ENCODE measurements at places on chromosomes 1 and 21. TPM values are rescaled to one million over a fixed set of nuclear protein-coding genes. Genes with fewer than 3 reads are reported as not detected.
A peak's percentile ranks its signal among the peaks of the same experiment; 100 is the strongest.

DNA sequence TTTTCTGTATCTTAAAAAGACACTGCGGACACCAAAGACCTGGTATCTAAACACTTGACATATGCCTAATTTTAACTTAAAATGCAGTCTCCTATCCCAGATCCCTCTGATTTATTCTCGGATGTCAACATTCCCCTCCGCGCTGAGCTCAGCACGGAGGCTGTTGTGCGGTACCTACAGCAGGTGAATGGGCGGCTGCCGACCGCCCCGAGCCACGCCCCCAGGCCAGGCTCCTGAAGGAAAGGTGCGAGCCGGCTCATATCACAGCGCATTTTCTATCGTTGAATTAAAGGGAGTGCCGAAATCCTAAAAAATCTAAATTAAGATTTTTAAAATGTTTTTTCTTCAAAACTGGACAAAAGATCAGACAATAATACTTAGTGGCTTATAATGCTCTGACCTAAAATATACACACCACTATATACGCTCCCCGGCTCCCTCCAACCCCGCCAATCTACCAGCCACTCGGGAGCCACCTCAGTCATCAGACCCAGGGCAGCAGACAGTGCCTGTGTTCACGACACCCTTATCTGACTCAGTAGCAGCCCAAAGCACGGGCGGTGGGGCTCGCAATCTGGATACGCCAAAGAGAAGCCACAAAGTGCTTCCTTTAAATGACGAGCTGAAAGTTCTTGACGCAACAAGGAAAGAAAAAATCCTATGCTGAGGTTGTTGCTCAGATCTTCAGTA, 4.1 kb downstream of the WRAP73 start:
- no peak for DNase-seq

The CD1C gene
- not detected for total RNA-seq

GRCh38 chr1:159919236-159919865, 6.0 kb downstream of the TAGLN2 start:
- DNase-seq = no peak

The COL8A2 gene
- total RNA-seq = 5.7 TPM

The FNDC5 gene
- total RNA-seq = 0.53 TPM

DNA sequence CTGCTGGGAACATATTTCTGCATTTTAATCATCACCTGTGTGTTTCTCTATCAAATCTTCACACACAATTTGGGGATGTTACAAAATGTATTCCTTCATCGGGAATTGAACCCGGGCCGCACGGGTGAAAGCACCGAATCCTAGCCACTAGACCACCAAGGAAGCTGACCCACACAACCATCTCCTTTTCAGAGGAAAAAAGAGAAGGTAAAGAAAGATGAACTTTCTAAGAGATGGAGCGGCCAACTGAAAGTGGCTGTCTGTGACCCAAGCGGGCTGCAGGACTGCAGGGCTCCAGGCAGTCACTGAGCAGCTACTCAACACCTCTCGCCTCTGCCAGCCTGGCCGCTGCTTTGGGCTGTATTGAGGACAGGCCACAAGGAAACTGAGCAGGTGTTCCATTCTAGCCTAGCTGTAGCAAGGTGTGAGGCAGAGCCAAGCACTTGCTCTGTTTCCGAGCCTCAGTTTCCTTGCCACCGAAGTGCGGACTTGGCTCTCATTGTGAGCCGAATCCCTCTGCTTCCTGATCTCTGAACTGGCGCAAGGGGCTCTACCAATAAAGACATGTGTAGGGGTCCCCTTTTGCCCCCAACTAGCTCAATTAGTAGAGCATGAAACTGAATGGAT, 156.9 kb upstream of the NBPF11 start:
- peak; percentile 19 for DNase-seq

The TPM3 gene
- 503 TPM for total RNA-seq

DNA sequence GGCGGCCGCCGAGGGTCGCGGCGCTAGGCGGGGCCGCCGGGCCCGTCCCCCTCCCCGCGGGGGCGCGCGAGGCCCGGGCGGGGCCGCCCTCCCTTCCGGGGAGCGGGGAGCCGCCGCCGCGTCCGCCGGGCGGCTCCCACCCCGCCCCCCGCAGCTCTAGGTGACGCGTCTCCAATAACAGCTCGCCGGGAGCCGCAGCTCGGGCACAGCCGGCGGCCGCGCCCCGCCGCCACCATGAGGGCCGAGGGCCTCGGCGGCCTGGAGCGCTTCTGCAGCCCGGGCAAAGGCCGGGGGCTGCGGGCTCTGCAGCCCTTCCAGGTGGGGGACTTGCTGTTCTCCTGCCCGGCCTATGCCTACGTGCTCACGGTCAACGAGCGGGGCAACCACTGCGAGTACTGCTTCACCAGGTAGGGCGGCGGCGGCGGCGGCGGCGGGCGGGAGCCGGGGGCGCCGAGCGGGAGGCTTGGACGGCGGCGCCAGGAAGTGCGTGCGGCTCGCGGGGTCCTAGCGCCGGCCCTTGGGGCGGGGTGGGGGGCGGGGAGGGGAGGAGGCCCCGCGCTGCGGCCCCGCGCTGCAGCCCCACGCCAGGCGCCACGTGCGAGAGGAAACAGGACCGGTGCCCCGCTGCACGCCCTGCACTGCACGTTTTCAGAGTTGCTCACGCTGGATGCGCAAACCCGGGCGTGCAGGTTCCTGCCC, at the start of gene SMYD2:
SMYD2 (plus strand) TSS at position 139 of the 699 bp plus-strand sequence; CDS start at position 235, 96 bp downstream.
- peak; percentile 34 for DNase-seq

The RNU1-1 gene
- total RNA-seq = 3,248 TPM

DNA sequence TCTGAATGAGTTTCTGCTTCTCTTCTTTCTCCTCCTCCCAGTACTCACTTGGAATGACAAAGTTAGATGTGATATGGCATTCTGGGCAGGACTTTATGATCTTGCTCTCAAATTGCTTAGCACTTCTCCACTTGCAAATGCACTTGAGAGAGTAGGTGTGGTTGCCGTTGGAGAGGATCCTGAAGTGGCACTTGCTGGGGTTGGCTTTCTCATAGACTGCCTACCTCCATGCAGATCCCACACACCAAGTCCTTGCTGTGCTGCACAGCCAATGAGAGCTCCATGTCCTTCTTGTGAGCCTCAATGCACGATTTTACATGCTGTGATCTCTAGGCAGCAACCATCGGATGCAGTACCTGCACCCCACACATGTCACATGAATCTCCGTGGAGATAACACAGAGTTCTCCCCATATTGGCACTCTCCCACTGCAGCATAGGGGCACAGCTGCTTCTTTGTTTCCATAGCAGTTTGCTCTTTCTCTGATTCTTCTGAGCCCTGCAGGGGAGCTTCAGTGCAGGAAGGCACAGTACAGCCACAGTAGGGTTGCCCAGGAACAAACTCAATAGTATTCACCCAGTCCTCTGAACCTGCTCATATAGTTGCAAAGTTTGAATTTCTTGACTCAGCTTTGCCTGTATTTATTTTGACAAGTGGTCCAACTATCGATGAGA, 45.2 kb downstream of the ZNF691 start:
- no peak for DNase-seq

DNA sequence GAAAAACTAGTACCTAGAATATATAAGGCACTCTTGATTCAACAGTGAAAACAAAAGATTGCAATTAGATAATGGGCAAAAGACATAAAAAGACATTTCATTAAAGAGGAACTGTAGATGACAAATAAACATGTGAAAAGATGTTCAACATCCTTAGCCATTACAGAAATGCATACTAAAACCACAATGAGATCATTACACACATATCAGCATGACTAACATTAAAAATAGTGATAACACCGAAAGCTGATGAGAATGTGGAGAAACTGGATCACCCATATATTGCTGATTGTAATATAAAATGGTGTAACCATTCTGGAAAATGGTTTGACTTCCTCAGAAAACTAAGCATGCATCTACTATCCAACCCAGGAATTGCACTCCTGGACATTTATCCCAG, 340.3 kb downstream of the SEC16B start:
- no peak for DNase-seq

- DNase-seq = no peak
These were observed 20.4 kb downstream of the SCP2 start for GRCh38 chr1:52947490-52947889.

- no peak for DNase-seq
These were observed 39.5 kb downstream of the LRRC8B start for GRCh38 chr1:89563957-89564604.

The RNU1-4 gene
- 2,394 TPM for total RNA-seq

DNA sequence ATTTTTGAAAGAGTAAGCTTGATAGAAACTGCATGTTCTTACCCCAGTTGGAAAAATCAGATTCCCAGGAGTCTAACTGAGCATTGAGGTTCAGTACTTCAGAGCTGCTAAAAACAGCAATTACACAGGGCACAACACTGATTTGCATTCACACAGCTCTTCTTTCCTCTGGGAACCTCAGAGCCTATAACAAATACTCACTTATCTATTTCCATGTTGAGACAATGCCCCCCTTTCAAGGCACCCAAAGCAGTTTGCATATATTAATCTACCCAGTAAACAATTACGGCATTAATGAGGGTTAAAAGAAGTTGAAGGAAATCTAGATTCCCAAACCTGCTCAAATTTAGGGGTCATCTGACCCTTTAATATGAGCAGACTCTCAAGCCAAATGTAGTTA, 126.9 kb upstream of the SLC35F3 start:
- no peak for DNase-seq

GRCh38 chr1:181635110-181635509, 151.8 kb downstream of the CACNA1E start:
- DNase-seq = no peak

- DNase-seq = no peak
These were observed 25.3 kb downstream of the ITSN1 start for GRCh38 chr21:33667636-33668035.

All from HFFc6 (cell line).